NCI-H187 (cell line): ENCODE measurements at places on chromosomes 6 and 20.

GRCh38 chr6:161186173-161186769 is 87.6 kb downstream of the AGPAT4 start:
- no peak for DNase-seq

GRCh38 chr6:18240230-18240629 is 24.1 kb downstream of the DEK start:
- DNase-seq = no peak

DNA sequence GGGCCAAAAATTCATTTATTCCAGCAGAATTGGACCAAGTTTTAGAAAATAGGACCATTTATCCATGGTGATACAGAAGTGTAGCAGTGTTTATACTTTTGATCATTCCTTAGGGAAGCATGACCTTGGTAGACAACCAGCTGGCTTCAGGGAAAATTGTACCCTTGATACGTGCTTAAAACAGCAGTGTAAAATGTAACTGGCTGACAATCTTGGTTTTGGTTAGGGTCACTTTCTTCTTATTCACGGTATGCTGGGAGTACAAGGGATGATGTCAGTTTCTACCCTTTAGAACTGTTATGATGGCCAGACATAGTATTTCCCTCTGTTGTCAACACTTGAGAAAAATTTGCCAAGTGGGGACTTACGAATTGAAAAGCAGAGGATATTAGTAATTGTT is 157.1 kb downstream of the BCKDHB start:
- DNase-seq = no peak

DNA sequence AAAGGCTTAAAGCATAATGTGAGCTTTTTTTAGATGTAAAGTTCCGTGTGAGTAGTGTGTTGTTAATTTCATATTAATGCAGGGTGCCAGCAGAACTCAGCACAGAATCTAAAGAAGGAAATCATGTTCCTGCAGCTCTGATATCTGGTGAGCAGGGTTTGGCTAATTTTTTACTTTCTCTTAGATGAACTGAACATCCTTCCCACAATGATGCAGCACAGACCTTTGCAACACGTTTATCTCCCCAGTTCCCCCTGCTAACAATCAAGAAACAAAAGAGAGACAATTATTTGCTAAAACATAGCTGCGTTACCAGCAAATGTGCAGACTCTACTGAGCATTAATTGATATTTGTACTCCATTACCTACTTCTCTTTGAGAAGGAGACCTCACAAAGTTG is 39.1 kb upstream of the ATXN1 start:
- no peak for DNase-seq

- no peak for DNase-seq
Measured at GRCh38 chr6:125947615-125948014, 9.0 kb upstream of the HINT3 start.

GRCh38 chr6:48826901-48827701 is 636.0 kb downstream of the MMUT start:
- no peak for DNase-seq

- no peak for DNase-seq
Measured at GRCh38 chr6:114453737-114454276, 111.0 kb upstream of the HS3ST5 start.
